NAMALWA (cell line): ENCODE measurements at places on chromosomes 1 and 21.

DNA sequence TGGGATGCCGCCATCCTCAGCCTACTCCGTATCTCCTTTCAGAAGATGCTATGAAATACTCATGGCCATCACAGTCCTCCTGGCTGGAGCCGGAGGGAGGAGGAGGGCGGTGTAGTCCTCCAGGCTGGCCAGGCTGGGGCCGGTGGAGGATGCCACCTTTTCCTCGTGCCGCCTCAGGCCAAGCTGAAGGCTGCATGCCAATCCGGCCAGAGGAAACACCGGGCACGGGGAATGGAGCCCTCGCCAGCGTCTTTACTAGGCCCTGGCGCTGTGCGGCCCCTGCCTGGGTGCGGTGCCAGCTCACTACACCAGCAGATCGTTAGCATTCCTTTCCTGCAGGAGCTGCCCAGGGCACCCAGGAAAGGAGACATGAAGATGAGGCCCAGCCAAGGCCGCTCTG is 70.1 kb downstream of the CASZ1 start:
- no peak for DNase-seq

DNA sequence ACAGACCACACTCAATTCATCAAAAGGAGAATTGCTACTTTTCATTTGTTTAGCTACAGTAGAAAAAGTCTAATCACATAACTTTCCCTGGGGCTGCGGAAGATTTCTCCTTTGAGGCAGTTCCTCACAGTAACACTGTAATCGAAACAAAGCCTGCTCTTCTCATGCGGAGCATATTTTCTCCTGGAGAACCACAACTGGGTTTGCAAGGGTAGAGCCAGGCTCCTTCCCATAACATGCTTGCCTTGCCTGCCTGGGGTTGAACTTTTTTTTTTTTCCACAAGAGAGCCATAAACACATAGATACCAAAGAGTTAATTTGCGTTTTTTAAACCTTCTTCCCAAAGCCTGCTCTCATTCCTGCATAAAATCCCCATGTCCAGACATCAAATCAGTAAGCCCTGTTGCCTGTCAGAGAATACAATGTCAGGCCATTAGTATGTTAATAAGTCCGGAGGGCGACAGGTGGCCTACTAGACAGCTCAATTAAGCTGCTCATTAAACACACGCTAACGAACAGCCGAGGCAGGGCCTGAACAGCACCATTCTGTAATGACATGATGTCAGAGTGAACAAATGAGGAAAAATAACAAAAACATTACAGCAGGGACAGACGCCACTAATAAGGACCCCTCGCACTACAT is 107.1 kb upstream of the OLIG2 start:
- no peak for DNase-seq

GRCh38 chr1:90996742-90997413 is 25.0 kb downstream of the ZNF644 start:
- DNase-seq, result no peak

DNA sequence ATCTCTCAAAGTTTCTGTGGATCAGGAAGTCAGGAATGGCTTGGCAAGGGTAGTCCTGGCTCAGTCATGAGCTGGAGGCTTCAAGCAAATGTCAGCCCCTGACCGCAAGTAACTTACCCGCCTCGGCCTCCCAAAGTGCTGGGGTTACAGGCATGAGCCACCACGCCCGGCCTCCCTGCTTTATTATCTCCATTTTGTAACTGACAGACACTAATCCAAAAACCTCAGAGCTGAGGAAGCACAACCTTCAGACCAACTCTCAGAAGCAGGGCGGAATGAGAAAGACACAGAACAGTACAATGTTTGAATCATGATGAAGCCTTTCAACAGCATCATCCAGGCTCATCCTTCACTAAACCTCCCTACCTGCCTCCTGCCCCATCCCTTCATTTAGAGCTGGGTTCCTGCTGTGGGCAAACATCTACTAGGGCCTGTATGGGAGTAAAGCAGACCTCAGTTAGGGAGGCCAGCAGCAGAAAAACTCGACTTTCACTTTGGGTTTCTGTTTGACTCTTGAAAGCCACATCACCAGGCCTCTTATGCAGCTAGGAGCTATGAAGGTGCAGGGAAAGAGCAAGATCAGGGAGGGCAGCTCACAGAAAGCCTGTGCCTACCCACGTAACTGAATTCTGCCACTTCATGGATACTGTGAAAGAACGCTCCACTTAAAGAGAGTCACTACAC is 84.4 kb upstream of the RAB4A start:
- no peak for DNase-seq

- DNase-seq, result no peak
Observed at GRCh38 chr1:41866285-41866684, 52.4 kb downstream of the HIVEP3 start.

DNA sequence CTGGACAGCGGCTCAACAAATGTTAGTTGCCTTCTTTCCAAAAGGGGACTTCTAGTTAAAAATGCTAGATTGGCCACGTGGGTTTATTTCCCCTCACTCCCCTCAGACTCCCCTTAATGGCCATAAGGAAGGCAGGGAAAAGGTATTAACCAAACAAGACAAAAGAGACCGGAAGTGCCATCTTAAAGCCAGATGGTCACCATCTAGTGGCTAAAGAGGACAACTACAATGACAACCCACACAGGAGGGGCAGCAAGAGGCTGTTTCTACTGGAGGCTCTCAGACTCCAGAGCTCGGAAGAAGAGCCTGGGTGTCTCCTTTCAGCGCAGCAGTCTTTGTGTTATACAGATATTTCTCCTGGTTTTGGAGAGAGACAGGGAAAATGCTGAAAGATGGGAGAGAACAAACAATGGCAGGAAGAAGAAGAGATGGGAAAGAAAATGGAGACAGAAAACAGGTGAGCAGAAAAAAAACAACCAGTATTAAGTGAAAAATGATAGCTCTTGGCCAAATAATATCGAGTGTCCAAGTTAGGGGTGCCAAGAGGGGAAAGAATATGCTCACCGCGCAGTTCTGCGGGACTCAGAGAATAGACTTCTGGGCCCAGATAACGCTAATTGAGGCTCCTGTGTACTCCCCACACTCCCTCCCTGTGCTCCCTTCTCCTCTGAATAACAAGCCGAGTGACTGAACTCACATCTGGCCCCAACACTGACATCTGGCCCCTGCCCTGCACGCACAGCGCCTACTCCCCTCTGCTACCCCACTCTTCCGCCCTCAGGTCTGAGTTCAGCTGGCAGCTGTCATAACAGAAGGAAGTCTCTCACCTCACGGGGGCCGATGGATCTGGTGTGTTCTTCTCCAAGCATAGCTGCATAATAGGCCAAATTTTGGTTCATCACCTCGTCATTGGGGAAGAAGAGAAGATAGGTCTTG is 9.6 kb downstream of the P3H1 start:
- DNase-seq, result peak; percentile 78
